ENCODE measurements at places on chromosomes 5 and 9.
A peak's percentile ranks its signal among the peaks of the same experiment; 100 is the strongest.

GRCh38 chr9:136694163-136694871 is 7.1 kb upstream of the AGPAT2 start:
- peak; percentile 90 for DNase-seq

GRCh38 chr5:35838370-35839042 is 18.2 kb upstream of the IL7R start:
- DNase-seq, result no peak

- DNase-seq, result no peak
Observed at GRCh38 chr9:91161465-91162300, 200.0 kb downstream of the AUH start.

GRCh38 chr5:154133591-154133990 is 56.9 kb upstream of the GALNT10 start:
- DNase-seq, result no peak

GRCh38 chr5:79560771-79561524 is 47.0 kb upstream of the HOMER1 start:
- DNase-seq, result no peak

DNA sequence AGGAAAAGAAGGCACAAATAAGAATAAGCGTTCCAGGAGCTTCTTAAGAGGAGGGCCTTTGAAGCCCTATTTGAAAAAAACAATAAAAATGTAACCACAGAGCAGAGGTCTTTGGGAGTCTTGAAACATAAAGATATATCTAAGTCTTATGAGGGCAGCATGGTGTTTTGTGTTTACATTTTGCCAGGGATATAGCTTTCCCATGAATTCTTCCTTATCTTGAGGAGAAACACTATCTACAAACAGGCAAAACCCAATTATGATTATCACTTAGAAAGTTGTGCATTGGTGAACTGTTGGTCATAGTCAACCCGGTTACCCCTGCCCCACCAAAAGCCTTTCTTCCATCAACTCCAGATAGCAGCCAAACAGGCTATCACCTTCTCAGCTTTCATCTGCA is 23.6 kb upstream of the LHFPL2 start:
- no peak for DNase-seq
